ENCODE measurements at places on chromosomes 3 and 15.

GRCh38 chr3:146035366-146035765 lies 125.6 kb downstream of the PLOD2 start:
- no peak for DNase-seq

DNA sequence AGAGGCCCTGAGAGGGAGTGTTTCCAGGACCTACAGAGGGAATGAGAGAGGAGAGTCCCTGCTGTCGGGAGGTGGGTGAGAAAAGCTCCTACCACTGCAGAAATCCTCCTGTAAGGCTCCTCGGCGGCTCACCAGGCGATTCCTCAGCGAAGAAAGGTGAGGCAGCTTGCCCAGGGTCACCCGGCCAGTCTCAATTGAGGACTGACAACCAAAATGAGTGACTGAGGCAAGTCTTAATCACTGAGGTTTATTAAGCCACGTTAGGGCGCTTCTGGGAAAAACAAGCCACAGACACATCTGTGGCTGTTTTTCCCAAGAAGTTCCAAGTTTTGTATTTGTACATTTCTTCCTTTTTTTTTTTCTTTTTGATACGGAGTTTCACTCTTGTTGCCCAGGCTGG lies 48.5 kb downstream of the ZDHHC19 start:
- no peak for DNase-seq

DNA sequence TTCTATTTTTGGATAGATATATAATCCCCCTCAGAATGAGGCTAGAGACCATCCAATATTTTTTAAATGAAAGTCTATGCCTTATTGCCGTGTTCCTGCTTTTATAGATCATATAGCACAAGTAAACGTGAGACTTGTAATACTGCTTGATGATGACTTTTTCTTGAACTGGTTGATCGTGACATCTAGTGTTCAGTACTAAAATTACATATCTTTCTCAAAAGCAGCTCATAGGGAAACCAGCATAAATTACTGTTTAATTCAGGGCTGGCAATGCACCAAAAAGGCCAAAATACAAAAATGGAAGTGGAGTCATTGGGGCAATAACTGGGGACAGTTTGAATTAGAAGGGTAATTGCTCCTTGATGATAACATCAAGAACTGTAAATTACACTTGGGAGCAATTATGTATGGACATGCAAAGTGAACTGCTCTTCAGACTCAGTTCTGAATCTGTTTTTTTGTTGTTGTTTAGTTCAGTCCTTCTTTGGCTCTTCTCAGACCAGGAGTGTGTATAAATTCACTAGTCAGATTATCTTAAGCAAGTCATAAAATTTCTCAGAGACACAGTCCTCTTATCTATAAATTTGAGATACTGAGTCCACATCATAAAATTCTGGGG lies 325.3 kb downstream of the THSD4 start:
- no peak for DNase-seq

- DNase-seq: no peak
These were observed 239.9 kb upstream of the LRTM1 start for GRCh38 chr3:55167586-55168317.

- no peak for DNase-seq
These were observed 10.9 kb downstream of the GPR87 start for GRCh38 chr3:151305775-151306151.

- no peak for DNase-seq
These were observed 21.6 kb upstream of the PLXNA1 start for GRCh38 chr3:126961191-126961790.

All from neural crest cell (in vitro differentiated cells).